ENCODE measurements at places on chromosomes 4 and X.

DNA sequence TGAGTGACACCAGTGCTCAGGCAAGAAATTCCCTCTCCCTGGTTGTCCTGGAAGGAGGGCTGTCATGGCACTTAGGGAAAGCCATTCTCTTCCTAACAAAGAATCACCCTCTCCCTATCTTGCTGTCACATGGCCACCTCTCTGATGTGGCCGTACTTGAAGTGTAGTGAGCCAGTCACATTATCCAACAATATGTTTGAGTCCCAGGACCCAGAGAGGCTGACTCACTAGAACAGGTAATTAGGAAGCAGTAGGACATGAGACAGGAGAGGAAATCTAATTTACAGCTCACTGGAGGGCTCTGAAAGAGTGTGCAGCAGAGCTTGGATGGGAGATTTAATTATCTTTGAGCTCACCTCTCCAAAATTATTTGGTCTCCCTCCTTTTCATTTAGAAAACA, 299.1 kb downstream of the ARHGAP24 start:
- no peak for DNase-seq

DNA sequence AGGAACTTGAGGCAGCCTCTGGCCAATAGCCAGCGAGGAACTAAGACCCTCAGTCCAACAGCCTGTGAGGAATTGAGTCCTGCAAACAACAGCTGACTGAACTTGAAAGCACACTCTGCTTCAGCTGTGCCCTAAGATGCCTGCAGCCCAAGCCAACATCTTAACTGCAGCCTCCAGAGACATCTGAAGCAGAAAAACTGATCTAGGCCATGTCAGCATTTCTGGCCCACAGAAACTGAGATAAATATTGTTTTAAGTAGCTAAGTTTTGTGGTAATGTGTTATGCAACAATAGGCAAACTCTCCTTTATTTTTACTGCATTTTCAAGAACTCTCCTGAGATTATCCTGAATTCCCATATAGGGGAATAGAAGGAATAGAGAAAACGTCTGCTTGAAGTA, 24.4 kb upstream of the PIGA start:
- no peak for DNase-seq

DNA sequence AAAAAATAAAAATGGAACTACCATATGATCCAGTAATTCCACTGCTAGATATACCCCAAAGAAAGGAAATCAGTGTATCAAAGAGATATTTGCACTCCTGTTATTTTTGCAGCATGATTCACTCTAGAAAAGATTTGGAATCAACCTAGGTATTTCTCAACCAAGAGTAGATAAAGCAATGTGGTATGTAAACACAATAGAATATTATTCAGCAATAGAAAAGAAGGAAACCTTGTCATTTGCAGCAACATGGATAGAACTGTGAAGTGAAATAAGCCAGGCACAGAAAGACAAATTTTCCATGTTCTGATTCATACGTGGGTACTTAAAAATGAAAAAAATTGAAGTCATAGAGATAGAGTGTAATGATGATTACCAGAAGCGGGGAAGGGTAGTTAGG, 362.3 kb upstream of the EPHA5 start:
- no peak for DNase-seq

GRCh38 chr4:6267573-6267972, 2.1 kb upstream of the WFS1 start:
- DNase-seq = no peak

DNA sequence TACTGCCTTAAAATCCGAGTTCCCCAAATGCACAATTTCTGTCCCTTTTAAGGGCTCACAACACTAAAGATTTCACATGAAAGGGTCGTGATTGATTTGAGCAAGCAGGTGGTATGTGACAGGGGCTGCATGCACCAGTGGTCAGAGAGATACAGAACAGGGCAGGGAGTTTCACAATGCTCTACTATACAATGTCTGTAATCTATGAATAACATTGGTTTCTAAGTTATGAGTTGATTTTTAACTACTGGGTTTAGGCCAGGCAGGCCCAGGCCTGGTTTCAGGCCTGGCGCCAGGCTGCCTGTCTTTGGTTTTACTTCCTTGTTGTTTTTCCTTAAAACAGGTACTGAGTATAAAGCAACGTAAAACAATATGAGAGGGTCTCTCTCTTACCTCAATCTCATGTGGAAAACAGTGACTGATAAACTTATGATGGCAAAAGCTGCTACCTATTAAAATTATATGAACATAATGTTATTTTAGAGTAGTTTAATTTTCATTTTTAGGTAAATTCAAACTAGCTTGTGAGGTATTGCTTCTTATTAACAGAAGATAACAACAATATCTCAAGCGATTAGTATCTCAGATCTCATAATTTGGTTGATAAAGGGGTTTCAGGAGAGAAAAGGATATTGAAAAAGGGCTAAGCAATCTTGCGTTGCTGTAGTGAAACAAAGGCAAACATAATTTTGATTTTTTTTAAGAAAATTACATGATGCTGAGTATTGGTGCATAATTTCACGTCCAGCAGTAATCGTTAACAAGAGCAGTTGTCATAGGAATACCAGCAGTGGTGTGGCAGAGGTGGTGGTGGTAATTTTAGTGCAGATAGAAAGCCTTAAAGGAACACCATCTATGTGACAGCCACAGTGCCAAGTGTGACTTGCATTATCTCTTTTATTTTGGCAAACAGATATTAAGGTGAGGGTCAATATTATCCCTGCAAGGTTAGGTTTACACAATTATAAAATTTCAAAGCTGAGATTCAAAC, 944.4 kb upstream of the GRID2 start:
- no peak for DNase-seq

DNA sequence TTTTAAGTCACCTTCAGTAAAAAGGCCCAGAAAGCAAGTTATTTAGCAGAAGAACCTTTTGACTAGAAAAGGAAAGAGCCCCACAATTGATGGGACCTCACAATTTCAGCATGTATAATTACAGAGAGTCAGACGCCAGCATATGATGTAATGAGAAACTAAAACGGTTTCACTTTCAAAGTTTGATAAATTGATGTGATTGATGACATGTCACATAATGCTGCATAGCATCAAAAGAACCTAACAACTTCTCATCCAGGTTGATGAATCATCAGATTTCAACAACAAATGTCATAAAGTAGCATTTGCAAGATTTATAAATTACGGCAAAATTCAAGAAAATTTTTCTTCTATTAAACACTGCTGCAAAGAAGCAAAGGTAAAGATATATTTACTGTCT, 3.9 kb upstream of the GAR1 start:
- no peak for DNase-seq

DNA sequence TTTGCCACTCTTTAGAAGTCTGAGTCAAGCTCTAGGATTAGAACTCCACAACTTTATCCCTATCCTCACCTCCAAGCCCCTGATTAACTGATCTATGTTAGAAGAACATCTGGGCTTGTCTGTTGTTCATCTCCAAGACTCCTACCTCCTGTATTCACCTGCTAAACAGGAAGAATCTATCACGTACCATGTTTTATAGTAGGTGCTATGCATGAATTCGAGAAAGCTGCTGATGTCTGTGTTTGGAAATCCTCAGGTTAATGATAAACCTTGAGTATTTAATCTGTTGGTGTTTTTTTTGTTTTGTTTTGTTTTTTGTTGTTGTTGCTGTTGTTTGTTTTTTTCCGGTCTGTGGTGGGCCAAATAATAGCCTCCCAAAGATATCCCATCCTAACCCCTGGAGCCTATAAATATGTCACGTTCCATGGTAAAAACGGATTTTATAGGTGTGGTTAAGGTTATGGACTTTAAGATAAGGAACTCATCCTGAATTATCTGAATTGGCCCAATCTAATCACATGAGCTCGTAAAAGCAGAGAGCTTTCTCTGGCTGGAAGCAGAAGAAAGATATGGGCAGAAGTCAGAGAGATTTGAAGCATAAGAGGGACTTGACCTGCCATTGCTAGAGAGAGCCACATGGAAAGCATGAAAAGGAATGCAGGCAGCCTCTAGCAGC, 101.2 kb upstream of the DUSP21 start:
- no peak for DNase-seq

DNA sequence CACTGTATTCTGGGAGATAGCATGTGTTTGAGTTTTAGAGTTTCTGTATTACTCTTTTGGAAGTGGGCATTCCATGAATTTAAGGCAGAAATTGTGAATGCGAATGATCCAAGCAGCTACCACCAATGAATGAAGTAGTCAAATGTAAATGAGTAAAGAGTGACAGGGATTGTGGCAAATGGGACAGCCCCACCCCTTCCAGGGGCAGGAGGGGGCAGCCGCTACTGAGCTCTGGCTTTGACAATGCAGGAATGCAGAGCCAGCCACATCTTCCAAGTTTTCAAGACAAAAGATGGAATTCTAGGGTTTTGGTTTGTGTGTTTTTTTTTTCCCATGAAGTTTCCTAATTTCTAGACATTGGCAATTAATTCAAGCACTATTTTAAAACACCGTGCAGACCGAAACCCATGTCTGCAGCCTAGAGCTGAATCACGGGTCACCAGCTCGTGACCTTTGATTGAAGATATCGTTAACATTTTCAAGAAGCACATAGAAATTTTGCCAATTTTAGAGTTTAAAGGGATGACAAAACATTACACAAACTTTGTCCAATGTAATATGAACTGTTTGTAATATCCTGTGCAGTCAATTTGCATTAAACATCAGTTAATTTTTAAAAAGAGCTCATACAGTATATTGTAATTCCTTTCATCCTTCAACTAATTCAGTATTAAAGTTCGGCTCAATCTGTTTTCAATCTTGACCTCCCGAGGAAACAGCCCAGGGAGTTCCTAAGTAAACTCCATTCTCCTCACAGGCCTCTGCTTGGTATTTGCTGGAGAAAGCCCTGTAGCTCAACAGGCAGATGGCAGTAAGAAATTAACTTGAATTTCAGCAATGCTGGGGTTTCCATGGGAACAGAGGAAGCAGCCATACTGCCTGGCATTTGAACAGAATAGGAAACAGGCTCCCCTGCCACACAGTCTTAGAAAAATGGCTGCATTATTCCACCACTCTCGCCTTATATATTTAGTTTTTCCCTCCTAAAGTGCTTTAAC, 83.4 kb downstream of the UCHL1 start:
- DNase-seq = no peak

- DNase-seq = no peak
Measured at GRCh38 chr4:85030156-85030555, 63.7 kb upstream of the WDFY3 start.

- no peak for DNase-seq
Measured at GRCh38 chr4:141240671-141241070, 20.0 kb downstream of the ZNF330 start.

GRCh38 chrX:119398974-119399771, at the start of gene SLC25A43:
Gene SLC25A43 (plus strand): TSS chrX:119399336. CDS start chrX:119399404, 68 bp downstream.
- no peak for DNase-seq

GRCh38 chr4:5980436-5981155, 37.6 kb downstream of the C4orf50 start:
- DNase-seq = no peak

GRCh38 chr4:124199755-124200154, 512.8 kb downstream of the ANKRD50 start:
- DNase-seq = no peak

DNA sequence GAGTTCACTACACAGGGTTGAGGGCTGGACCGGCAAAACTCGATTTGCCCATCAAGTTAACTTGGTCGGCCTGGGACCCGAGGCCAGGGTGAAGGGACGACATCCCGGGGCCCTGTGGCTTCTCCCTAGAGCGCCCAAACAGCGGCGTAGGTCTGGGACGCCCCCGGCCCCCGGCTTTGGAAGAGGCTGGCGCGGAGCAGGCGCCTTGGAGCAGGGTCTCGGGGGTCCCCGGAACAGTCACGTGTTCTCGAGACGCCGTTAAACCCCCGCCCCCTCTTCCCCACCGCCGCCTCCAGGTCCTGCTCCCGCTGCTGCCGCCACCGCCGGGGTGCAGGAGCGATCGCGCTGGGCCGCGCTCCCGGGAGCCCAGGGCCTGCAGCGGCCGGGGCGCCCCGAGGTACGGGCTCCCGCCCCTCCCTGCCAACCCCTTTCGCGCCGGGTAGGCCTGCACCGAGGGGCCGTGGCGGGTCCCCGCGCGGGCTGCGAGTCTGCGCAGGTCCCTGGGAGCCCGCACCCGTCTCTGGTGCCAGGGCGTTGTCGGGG, at the start of gene NPY5R:
Gene NPY5R, plus strand, starts transcription at position 289 of the 543 bp plus-strand sequence. CDS start 6,382 bp downstream, outside the sequence.
- DNase-seq = no peak
